ENCODE measurements at places on chromosomes 11 and 22.

DNA sequence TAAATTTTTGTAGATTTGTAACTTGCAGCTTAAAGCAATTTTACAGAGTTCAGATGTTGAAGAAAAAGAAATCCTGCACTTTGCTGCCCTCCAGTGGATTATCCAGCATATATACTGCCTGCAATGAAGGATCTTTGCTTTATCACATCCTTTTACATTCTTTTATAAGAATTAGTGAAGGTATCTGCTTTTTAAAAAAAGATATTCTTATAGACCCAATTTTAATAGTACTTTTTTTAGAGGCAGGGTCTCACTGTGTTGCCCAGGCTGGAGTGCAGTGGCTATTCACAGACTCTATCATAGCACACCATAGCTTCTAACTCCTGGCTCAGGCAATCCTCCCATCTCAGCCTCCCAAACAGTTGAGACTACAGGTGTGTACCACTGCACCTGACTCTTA lies 60.7 kb downstream of the TTC17 start:
- DNase-seq, result peak; percentile 34

DNA sequence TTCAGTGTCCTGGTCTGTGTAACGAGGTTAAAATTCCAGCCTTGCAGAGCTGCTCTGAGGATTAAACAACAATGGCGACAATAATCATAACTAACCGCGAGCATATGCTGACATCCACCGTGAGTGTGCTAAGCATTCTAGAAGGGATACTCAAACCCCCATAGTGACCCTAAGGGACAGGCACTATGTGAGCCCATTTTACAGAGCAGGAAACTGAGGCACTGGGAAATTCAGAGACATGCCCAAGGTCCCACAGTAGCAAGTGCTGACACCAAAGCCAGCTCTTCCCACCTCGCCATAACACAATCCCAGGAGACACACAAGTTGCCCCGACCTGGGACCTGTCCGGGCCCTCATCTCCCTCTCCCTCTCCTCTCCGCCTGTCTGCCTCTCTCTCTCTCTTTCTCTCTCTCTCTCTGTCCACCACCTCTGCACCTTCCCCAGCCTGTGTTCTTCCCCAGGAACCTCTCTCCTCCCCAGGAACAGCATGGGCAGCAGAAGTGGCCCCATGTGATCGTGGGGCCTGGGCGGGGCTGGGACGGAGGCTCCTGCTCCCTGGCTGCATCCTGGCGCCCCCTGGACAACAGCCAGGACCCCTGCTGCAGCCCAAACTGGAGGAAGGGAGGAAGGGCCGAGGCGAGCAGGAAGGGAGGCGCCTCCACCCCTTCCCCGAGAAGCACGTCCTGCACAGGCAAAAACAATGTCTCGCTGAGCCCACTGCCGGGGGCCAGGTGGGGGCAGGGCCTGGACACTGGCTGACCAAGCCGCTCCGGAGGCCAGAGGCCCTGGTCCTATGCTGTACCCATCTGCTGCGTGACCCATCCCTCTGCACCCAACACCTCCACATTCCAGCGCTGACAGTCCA lies 14.8 kb upstream of the MFNG start:
- no peak for DNase-seq

DNA sequence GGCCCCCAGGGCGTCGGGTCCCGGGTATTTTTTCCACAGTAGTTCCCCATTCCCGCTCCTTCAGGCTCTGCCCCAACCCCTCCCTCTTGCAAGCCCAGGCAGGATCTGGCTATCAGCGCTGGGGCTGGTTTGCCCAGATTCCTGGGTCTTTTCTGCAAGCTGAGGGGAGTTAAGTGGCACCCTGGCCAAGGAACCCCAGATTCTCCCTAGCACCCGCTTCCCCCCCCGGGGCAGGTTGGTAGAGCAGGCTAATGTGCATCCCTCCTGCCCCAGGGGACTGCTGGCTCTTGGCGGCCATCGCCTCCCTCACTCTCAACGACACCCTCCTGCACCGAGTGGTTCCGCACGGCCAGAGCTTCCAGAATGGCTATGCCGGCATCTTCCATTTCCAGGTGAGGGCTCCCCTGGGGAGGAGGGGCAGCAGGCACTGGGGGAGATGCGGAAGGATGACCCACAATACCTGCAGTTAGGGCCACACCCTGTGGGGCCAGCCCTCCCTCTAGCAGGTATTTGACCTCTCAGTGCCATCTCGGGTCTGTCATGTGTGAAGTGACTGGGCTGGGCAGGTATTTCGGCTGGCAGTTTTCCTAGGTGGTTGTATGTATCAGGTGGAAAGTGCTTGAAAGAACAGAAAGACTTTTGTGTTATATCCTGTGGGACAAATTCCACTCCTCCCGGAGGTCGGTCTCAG lies 1.6 kb downstream of the CAPN1 start:
- DNase-seq, result no peak

GRCh38 chr11:13128354-13128753 lies 119.2 kb downstream of the RASSF10 start:
- DNase-seq, result no peak

DNA sequence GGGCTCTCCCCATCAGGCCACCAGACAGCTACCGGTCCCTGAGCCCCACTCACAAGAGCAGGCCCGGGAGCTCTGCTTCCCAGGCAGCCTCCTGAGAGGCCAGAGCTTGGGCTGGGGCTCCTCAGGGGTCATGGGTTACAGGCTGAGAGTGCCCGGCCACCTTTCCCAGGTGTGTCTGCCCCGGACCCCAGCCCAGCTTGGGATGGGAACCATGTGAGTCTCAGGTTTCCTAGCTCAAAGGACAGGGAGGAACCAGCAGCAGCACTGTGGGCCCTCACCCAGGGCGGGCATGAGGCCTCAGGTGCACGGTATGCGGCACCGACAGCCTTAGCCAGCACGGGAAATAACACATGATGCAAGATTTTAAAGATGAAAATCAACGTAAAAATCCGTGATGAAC lies 90.1 kb downstream of the NECTIN1 start:
- no peak for DNase-seq

GRCh38 chr11:36356201-36356600 lies 60.1 kb downstream of the PRR5L start:
- no peak for DNase-seq

- DNase-seq, result no peak
These were observed 311.6 kb upstream of the PITPNB start for GRCh38 chr22:28230671-28231070.

DNA sequence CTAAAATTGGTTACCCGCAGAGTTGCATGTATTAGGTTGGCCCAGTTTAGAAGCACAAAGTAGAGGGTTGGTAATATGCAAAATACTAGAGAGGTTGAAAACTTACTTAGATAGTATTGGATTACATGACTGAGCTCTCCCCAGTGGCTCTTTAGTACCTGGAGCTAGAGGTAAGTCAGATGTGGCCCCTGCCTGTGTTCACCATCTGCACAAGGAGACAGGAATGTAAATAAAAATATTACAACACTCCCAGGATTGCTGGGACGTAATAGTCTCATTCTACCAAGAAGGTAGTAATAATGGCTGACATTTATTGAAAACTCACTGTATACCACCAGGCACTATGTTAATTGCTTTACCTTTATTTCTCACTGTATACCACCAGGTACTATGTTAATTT lies 129.6 kb downstream of the SLC17A6 start:
- DNase-seq, result no peak

GRCh38 chr11:45554230-45554967 lies 111.0 kb downstream of the CHST1 start:
- no peak for DNase-seq

GRCh38 chr11:115778928-115779650 lies 274.9 kb upstream of the CADM1 start:
- no peak for DNase-seq

GRCh38 chr11:82038154-82038553 lies 695.5 kb downstream of the FAM181B start:
- DNase-seq, result no peak

- DNase-seq, result peak; percentile 43
These were observed 2.3 kb upstream of the TYMP start for GRCh38 chr22:50531962-50532674.

DNA sequence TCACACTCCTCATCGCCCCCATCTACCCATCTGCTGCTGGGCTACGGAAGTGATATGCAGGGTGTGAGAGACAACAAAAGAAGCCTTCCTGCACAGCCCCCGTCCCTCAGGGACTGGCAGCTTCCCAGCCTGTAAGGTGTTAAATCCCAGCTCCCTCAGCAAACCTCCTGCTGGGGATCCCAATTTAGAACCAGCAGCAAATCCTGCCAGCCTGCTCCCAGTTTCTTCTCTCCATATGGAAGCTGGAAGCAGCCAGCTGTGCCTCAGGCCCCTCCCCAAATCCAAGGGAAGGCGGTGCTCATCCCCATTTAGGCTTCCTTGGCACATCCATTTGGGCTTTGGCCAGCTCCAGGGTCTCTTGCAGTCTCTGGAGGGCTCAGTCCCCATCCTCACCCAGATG lies 47.5 kb downstream of the PAMR1 start:
- no peak for DNase-seq

- no peak for DNase-seq
These were observed 31.9 kb downstream of the PLEKHA7 start for GRCh38 chr11:16982256-16982671.

DNA sequence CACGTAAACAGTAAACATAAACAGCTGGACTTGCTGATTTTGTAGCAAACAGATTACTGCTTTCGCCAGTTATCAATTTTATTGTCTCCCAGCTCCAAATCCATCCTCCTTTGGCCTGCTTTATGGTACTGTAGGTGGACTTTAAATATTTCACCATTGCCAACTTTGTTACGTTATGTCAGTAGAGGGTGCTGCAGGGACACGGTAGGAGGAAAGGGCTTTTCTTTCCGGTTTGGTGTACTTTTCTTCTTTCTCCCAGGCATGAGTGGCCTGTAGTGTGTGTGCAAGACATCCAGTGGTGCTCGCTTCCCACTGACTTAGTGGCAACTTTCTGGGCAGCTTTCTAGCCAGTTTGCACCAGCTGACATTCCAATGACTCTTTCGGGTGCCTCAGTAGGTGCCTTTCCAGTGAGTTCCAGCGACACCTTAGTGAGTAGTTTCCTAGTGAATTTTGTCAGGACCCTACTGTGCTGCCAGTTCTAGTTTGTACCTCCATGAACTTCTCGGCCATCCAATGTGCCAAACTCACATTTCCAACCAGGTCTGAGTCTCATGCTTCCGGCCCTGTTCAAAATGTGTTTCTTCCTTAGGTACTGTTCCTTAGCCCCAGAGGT lies 267.6 kb upstream of the TENM4 start:
- DNase-seq, result no peak

DNA sequence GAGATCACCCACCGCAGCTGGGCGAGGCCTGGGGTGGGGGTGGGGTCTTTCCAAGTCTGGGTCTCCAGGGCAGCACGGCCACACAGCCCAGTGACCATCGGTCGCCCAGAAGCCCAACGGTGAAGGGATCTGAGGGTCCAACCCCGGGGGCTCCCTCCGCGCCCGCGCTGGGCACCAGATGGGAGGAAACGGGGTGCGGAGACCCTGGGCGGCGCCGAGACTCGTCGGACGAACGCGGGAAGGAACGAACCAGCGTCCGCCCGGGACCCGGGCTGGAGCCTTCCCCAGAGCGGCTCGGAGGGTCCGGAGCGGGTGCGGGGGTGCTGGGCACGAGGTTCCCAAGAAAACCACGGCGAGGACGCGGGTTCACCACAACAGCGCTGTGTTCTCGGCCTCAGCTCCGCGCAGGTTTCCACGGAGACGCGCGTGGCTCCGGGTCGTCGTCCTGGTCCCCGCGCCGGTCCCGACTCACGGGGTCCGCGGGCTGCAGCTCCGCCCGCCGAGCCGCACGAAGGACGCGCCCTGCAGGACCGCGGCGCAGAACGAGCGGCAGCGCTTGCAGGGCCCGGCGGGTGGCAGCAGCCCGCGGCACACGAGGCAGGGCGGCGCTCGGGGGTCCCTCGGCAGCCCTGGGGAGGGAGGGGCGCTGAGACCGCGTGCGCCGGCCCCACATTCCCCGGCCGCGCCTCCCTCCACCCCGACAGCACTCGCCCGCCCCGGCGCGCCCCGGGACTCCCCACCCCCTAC lies 2.3 kb upstream of the IL17REL start:
- DNase-seq, result peak; percentile 29

DNA sequence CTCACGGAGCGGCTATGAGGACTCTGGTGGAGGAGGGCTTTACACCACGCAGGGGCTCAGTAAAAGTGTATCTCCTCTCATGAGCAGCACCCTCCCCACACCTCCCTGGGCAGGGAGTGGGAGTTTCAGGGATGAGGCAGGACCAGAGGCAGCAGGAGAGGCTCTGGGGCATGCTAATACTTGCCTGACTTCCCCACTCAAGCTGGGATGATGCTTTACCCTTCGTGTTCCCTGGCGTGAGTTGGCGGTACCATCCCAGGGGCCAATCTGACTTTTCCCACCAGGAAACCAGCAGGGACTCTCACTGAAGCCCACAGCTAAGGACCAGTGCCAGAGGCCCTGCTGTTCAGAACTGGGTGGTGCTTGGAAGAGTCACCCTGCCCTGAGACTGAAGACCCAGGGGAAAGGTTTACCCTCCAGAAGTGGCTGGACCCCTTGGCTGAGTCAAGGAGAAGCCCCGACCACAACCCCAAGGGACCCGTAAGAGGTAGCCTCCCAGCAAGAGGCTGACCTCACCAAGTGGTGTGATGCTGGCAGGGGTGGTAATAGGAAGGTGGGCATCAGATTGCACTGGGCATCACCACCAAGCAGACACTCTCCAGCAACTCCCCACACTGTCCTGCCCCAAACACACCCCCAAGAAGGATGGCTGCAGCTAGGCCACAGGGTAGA lies 65.6 kb downstream of the THAP12 start:
- DNase-seq, result no peak

- DNase-seq, result no peak
These were observed 11.2 kb downstream of the C11orf58 start for GRCh38 chr11:16749666-16750065.

DNA sequence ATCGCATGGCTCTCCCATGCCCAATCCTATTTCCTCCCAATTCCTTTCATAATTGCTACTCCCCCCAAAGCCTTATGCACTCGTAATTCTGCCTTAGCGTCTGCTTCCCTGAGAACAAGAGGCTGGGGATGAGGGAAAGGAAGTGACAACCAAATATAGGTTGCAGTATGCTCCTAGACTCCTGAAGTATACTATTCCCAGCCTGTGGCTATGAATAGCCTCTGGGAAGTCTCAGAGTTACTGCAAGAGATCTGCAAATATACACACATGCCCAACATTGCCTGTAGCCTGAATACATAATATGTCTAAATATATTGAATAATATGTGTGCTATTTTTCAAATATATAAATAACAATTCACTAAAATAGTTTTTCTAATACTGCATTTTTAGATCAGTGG lies 96.1 kb upstream of the CD44 start:
- DNase-seq, result no peak

DNA sequence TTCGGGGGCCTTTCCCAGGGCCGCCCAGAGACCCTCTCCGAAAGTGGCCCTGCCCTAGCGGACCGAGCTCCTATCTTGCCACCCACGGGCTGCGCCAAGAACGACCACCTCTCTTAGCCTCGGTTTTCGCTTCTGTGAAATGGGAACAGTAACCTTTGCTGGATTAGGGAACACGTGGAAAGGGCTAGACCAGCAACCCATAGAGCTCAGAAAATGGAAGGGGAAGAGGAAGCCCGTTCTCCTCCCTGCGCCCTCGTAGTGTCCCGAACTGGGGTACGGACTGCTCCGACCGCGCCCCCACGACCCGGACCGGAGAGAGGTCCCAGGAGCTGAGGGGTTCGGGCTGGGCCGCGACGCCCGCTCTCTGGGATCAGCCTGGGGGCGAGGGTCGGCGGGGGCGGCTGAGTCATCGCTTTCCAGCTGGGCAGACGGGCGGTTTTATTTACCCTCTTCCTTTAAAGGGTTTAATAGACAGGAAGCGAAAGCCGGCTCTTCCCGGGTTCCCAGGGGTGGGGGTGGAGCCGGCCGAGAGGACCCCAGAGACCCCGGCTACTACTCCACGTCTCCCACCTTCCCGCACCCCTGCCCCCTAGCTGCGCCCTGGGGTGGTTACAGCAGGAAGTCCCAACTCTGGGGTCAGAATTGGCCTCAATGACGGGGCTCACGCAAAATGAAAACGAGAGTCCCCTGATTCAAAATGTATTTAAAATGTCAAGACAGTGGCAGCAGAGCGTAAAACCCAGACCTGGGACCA lies 907 bp upstream of the PHLDA2 start:
- DNase-seq, result peak; percentile 43

Measured in CD4-positive, alpha-beta T cell treated with Interleukin-21 for 1 hour (primary cell).